ENCODE measurements at places on chromosomes 13 and 19.

GRCh38 chr19:29680937-29681336 lies 15.7 kb downstream of the PLEKHF1 start:
- DNase-seq, result no peak

DNA sequence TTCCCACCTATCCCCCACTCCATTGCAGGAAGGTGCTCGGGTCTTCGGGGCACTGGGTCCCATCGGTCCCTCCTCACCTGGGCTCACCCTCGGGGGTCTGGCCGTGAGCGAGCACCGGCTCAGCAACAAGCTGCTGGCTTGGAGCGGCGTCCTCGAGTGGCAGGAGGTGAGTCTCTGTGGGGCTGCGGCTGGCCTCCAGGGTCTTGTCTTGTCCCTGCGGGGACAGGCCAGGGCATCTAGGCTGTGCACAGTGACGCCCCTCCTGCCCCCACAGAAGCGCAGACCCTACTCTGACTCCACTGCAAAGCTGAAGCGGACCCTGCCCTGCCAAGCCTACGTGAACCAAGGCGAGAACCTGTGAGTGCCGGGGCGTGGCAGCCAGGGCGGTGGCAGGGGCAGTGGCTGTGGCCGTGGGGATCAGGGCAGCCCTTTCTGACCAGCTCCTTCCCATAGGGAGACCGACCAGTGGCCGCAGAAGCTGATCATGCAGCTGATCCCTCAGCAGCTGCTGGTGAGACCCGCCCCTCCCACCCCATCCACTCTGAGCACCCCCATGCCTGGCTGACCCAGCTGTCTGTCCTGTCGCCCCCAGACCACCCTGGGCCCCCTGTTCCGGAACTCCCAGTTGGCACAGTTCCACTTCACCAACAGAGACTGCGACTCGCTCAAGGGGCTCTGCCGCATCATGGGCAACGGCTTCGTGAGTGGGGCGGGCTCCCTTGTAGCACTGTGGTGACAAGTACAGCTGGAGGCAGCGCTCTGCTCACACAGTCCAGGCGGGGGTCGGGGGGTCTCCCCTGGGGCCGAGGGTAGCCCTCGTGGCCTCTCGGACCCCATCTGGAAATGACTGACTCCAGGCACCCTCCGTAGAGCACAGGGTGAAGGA lies 3.7 kb downstream of the PTOV1 start:
- DNase-seq, result no peak

DNA sequence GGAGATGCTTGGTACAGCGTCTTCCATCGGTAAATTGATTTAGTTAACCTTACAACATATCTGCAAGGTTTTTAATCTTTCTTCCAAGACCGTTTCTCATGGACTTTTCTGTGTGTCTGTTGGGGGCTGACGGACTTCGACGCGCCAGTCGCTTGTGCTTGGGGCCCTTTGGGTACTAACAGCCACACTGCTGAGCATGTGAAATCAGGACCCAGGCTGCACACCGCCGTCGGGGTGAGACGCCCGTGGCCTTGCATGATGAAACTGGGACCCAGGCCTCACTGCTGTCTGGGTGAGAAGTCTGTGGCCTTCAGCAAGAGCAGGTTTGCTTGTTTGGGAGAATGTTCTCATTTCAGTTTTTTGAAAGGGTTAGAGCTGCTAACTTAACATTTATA lies 9.8 kb downstream of the ATP4B start:
- no peak for DNase-seq

GRCh38 chr13:105395041-105395440 lies 1140.4 kb downstream of the EFNB2 start:
- no peak for DNase-seq

DNA sequence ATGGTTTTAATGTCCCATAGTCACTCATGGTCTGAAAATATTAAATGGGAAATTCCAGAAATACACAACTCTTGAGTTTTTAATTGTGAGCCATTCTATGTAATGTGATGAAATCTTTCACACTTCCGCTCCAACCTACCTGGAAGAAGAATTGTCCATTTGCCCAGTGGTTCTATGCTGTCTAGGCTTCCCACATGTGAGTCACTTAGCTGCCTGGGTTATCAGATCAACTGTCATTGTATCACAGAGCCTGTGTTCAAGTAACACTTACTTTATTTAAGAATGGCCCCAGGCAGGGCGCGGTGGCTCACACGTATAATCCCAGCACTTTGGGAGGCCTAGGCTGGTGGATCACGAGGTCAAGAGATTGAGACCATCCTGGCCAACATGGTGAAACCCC lies 1450.5 kb downstream of the EFNB2 start:
- no peak for DNase-seq

- DNase-seq, result no peak
Measured at GRCh38 chr19:8515317-8515716, 1.4 kb upstream of the ZNF414 start.

DNA sequence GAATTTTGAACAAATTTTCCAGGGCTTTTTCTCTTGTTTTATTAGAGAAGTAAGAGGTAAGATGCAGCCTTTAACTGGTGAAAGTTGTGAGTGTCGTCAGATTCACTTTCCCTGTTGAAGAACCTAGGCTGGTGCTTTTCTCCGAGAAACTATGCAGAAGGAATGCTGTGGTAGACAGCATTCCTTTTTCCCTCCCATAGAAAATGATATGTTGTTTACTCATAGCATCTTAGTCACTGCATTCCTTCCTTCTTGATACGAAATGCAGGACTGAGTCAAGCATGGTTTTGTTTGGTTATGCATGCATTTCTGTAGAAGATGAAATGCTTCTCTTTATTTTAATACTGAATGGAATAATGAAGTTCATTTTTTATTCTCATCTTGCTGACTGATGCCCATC lies 3.4 kb downstream of the ITGBL1 start:
- DNase-seq, result peak; percentile 91

DNA sequence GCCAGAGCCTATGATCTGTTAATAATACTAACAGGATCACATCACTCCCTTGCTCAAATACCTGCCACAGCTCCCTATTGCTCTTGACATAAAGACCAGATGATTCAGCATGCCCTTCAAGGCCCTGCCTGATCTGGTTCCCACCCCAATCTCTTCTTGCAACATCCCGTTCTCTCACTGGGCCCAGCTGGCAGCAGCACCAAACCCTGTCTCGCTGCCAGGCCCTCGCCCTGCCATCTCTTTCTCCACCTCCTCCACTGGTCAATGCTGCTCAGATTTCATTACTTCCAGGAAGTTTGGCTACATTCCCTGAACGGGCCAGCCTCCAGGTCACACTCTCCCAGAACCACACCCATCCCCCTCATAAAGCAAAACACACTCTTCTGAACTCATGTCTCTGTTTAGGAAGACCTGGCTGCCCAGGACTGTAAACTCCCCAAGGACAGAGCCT lies 8.6 kb upstream of the BCAT2 start:
- peak; percentile 70 for DNase-seq

DNA sequence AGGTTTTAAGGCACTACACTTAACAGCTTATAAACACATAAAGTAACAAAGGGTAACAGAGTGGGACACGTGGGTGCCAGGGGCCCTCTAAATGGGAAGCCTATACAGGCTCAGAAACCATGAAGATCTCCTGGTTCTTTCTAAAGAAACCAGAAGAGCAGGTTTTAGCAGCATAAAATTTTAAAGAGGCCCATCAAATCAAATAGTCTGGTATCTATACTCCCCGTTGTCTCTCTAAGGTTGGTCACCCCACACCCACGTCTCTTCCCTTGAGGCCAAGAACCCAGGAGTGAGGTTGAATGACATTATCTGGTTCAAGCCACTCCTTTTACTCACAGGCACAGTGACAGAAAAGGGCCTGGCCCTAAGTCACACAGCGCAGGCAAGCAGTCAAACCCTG lies 4.6 kb upstream of the DYRK1B start:
- DNase-seq, result no peak

GRCh38 chr13:87678372-87678752 lies 7.2 kb downstream of the SLITRK5 start:
- no peak for DNase-seq

DNA sequence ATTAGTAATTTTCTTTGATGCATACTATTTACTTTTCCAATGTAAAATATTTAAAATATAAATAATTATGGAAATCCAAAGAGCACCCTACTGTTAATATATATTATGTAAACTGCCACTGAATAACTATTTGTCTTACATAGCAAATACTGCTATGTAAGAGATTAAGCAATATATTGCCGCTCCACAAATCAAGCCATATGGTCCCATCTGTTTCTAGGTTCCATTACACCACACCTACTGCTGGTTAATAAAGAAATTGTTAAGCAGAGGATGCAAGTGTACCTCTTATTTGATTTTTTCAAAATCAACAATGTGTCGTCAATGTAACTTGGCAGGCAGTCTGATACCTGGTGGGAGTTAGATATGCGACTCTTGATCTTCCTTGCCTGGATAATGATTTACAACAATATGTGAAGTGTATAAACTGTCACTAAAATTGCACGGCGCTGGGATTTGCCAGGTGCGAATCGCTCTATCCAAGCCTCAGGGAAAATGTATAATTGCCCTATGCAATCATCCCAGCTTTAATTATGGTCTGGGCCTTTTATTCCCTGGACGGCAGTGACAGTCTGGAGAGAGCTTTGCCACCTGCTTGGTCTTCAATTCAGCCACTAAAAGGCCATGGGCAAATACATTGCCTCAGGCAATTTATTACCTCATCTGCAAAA lies 16.0 kb downstream of the SMAD9 start:
- DNase-seq, result peak; percentile 22

- no peak for DNase-seq
Measured at GRCh38 chr13:97239943-97240787, 18.0 kb downstream of the MBNL2 start.

DNA sequence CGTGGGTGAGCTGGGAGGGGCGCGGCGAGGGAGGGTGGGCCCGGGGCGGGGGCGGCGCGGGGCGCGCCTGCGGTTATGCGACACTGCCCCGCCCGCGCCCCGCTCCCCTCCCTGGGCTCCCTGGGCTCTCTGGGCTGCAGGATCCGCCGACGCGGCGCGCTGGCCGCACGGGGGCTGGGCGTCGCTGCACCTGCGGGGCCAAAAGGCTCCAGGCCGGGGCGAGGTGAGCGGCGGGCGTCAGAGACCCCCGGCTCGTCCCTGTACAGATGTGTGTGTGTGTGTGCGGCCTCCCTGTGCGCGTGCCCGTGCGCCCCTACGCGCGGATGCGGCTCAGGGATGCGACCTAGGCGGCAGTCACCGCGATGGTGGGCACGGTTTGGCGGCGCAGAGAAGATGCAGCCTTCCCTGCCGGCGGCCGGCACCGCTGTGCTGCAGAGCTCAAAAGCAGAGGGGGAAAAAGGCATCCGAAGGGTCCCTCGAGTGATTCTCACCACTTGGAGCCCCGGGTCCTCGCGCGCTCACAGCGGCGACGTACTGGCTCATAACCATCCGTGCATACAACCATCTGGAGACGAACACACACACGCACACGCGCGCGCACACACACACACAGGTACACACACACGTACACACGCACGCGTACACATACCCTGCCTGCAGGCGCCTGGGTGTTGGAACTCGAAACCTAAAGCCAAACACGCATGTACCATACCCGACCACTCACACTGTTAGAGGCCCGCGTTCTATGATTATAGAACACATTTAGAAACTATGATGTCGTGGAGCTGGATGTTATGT lies 709 bp downstream of the ATP8A2 start:
- DNase-seq, result no peak

DNA sequence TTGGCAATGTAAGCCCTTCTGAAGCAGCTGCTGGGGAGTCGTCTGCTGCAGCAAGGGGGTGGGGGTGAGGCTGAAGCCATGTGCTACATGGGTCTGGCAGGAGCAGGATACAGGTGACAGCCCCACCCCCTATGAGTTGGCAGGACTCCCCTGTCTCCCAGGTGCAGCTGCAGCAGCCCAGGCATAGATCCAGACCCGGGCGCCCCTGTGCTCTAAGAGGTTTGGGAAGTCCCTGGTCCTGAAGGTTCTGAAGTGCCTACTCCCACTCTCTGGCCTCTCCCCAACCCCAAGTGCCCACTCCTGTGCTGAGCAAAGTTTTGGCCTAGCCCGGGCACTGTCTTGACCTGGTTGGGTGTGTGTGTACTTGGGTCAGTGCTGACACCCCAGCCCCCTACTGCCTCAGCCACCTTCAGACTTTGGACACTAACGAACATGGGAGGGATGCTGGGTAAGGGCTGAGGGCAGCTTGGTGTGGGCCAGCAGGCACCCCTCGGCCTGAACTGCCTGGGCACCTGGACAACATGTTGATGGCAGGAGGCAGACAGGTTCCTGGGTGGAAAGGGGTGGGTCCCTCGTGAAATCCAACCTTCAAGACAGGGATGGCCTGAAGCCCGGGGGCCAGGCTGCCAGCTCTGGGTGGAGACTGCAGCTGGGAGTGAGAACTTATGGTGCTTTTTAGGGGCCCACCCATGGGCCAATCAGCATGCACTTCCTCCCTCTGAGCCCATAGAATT lies 54.1 kb upstream of the SLITRK6 start:
- no peak for DNase-seq

- DNase-seq, result no peak
Measured at GRCh38 chr13:39777021-39777420, 121.6 kb downstream of the COG6 start.

- DNase-seq, result no peak
Measured at GRCh38 chr19:51710163-51710562, 13.6 kb downstream of the HAS1 start.

DNA sequence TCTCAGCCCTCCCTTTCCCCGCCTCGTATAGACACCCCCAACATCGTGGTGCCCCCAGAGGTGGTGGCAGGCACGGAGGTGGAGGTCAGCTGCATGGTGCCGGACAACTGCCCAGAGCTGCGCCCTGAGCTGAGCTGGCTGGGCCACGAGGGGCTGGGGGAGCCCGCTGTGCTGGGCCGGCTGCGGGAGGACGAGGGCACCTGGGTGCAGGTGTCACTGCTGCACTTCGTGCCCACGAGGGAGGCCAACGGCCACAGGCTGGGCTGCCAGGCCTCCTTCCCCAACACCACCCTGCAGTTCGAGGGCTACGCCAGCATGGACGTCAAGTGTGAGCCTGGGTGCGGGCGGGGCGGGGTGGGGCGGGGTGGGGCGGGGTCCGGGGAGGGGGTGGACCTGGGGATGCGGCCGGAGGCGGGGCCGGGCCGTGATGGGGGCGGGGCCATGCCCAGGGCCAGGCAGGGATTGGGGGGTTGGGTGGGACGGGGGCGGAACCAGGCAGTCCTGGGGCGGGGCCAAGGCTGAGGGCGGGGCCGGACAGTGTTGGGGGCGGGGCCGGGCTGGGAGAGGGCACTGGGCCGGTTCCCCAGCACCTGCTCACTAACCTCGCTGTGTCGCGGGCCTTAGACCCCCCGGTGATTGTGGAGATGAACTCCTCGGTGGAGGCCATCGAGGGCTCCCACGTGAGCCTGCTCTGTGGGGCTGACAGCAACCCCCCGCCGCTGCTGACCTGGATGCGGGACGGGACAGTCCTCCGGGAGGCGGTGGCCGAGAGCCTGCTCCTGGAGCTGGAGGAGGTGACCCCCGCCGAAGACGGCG lies 7.8 kb downstream of the MAG start:
- DNase-seq, result no peak

DNA sequence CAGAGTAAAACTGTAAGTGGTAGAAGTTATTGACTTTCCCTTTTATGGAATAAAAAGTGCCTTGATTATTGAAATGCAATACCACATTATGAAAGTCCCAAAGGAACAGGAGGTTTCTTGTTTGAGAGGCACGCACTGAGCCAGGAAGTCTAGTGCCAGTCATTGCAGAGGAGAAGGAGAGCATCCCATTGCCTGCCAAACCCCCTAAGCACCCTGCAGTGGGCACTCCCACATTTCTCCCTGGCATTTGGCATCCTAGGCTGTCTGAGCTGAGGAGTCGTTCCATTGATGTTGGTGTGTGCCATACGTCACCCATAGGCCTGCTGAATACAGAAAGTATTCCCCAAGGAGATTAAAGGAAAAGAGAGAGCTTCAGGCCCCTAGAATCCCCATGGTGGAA lies 85.7 kb upstream of the MBNL2 start:
- no peak for DNase-seq

- DNase-seq, result no peak
Measured at GRCh38 chr19:36255316-36255715, 40.4 kb downstream of the ZNF146 start.

GRCh38 chr13:51501592-51502152 lies 48.8 kb upstream of the INTS6 start:
- DNase-seq, result peak; percentile 76

All from fibroblast of lung (primary cell).